GM06990 (cell line): ENCODE measurements at places on chromosomes 5 and 9.

DNA sequence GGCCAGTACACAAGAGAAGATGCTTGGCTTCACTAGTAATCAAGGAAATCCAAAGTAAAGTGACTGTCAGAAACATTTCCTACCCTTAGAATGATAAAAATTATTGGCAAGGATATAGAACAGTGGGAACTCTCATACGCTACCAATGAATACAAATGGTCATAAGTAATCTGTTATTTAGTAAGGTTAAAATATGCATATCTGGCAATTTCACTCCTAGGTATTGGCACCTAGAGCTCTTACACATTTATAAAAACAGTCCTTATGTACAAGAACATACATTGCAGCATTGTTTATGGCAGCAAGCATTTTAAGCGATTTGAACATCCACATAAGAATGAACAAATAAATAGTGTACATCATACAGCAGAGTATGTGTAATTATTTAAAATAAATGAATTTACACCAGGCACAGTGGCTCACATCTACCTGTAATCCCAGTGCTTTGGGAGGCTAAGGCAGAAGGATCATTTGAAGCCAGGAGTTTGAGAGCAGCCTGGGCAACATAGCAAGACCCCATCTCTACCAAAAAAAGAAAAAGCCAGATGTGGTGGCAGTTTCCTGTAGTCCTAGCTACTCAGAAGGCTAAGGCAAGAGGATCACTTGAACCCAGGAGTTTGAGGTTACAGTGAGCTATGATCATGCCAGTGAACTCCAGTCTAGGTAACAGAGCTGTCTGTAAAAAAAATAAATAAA lies 93.3 kb downstream of the NIPBL start:
- no peak for DNase-seq

- no peak for DNase-seq
These were observed 320.9 kb downstream of the IRX2 start for GRCh38 chr5:2430606-2431005.

- DNase-seq: no peak
These were observed 6.0 kb downstream of the LRRC8A start for GRCh38 chr9:128887914-128888350.

DNA sequence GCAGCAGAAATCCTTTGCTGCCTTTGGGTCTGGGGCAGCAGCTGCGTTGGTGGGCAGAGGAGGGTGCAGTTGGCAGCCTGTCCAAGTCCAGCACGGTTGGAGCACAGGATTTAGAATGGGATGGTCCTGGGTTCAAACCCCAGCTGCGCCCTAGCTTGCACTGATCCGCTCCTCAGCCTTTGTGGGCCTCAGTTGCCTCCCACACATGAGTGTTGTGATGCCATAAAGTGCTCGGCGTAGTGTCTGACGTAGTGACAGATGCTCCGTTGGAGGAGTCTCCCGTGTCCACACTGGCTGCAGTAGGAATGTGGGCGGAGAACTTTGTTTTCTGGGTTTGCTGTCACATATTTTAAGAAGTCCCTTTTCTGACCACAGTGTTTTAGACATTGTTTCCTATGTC lies 36.0 kb downstream of the SLC46A2 start:
- no peak for DNase-seq

GRCh38 chr9:19119801-19120440 lies 7.4 kb downstream of the PLIN2 start:
- DNase-seq: no peak

GRCh38 chr9:114283551-114284111 lies 39.3 kb upstream of the ORM1 start:
- DNase-seq: no peak

- no peak for DNase-seq
These were observed 2.0 kb downstream of the ADAMTSL2 start for GRCh38 chr9:133536536-133536935.

GRCh38 chr9:118896324-118897000 lies 472.8 kb downstream of the BRINP1 start:
- no peak for DNase-seq

DNA sequence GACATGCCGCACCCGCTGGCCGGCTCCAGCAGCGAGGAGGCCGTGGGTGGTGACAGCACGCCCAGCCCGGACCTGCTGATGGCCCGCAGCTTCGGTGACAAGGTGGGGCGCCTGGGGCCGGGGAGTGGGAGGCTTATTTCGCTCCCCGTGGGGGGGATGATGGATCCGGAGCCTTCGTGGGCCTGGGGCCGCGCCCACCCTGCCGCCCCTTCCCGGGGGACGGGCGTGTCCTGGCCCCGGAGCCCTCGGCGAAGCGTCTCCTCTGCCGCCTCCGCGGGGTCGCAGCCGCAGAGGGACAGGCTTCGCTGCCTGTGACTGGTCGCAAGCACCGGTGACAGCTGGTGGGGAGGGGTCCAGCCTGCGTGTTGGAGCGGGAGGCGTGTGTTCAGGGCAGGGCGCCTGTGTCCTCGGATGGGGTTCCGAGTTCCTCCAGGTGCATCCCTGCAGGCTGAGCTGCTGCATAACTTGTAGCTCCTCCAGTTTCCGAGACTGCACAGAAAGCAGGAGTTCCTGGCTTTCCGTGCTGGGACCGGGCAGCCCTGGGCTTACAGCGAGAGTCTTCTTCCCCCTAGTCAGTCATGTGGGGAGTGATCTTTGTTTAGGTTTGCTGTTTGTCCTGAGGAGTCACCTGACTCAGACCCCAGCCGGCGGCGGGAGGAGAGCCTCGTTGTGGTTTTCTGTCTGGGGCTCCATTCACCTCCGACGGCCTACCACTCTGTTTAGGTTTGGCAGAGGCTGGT lies 666 bp downstream of the SNX30 start:
- peak; percentile 63 for DNase-seq
